ENCODE measurements at places on chromosomes 3 and 15. TPM values are rescaled to one million over a fixed set of nuclear protein-coding genes. Genes with fewer than 3 reads are reported as not detected.

Gene ONECUT1
- total RNA-seq, result not detected

Gene BNC1
- not detected for total RNA-seq

Gene MORC1
- total RNA-seq, result not detected

Gene PIGBOS1
- total RNA-seq, result 7.7 TPM

Gene CDHR4
- total RNA-seq, result not detected

Gene PPP4R2
- 77.5 TPM for total RNA-seq

Gene GOLGA6L25
- total RNA-seq, result not detected

Gene TYRO3
- total RNA-seq, result 2.3 TPM

Gene SAMMSON
- not detected for total RNA-seq

DNA sequence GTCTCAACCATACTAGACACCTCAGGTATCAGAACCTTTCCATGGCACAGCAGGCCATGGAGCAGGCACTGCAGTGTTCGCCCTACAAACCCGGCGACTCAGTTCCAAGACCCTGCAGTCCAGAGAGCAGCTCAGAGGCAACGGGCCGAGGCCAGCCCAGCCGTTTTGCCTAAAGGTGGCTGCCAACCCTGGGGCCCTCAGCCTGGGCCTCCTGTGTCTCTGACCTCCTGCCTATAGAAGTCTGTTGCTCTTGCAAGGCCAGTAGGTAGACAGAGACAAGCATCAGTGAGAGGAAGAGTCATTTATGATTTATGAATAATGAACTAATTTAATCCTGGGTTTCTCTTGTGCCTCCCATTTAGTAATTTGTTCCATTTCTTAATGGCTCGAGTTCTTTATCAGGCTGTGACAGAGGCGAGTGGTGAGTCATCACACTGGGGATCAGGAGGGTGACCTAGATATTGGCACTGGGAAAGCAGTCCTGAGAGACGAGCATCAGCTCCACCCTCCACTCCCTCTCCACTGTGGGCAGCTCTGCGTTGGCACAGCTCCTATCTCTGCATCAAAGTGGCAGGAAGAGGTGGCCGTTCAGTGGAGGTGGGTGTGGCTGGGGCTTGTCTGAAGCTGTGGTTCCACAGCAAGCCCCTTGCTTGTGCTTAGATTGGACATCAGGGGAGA lies 79.8 kb downstream of the ABHD5 start:
- DNase-seq, result peak; percentile 68

DNA sequence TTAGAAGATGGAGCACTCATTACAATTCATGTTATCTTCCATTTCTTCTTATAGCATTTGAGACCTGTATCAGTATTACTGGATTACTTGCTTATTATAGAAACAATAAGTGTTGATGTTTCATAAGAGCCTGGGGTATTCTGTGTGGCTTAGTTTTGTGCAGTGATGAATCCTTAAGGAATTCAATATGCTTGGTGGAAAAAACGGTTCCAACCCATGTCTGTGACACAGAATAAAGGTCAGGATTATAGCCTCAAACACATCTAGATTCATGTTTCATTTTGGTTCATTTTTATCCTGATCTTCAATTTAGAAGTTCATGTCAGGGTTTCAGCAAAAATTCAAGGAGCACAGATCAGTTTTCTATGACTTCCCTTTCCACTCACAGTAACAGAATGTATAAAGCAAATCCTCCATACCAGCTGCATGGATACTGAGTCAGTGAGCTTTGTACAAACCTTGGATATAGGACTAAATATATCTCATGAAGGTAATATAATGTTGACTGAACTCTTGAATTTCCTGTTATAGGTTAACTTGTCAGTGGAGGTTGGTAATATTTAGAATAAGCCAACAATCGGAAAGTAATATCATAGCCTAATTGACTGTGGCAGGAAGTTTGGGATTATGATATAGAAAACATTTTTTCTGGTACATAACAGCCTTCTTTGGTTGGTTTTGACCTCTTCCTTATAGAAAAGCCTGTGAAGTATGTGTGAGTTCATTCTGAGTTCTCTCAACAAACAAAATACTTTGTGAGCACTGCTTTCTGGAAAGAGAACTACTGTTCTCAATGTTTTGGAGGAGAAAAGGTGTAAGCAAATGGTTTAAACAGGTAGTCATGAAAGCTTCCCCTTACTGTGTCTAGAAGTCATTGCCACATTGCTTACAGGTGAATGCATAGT lies 218.2 kb upstream of the TPM1 start:
- no peak for DNase-seq

GRCh38 chr3:150588027-150588830 lies 14.9 kb upstream of the SELENOT start:
- DNase-seq, result no peak

DNA sequence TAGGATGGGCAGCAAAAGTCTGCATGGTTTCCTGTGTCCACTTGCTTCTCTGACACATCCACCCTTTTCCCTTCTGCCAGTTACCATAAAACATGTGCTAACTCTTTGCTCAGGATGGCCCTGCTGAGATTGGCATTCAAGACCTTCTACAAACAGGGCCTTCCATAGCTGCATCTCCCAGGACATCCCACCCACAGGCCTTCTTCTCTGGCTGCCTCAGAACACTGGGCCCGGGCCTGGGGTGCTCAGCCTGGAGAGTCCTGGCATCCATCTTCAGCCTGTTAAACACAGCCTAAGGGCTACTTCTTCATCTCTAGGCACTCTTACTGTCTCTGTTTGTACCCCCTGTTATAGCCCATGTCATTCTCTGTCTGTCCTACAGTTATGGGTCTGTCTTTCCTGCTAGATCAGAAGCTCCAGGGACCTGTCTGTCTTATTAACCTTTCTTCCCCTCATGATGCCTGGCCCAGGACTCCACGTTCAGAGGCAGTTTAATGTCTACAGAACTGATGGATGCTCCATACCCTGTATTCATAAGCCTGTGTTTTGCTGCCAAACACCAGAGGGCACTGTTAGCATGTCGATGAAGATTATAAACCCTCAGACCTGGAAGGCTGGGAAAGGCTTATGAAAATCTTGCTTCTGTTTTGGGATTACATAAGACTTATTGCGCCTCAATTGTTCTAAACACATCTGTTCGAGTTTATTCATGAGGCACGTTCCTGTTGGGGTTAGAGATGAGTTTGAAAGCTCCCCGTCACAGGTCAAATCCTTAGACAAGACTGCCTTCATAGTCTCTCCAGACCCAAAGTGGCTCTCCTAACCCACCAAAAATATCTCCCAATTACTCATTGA lies 16.5 kb downstream of the SEMA3G start:
- DNase-seq, result no peak

- DNase-seq, result no peak
These were observed 99.6 kb downstream of the TMCC1 start for GRCh38 chr3:129793942-129794310.

GRCh38 chr3:108292905-108293328 lies 3.4 kb upstream of the HHLA2 start:
- no peak for DNase-seq

- DNase-seq, result no peak
These were observed 581 bp downstream of the IP6K1 start for GRCh38 chr3:49785565-49786356.

DNA sequence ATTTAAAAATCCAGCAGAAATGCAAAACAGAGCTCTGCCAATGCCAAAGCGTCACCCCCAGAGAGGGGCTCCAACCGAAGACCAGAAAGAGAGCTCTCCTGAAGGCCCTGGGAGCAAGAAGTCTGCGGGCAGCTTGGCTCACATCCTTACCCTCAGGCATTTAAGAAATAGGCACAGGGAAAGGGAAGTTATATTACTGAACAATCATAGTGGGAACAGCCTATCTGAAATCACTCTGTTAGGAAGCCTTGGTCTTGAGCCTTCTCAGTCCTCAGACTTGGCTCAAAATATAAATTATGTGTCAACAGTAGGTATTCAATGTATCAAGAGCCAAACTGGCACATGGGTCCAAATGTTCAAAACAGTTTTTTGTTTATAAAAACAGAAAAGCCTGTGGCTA lies 10.3 kb upstream of the PPARG start:
- no peak for DNase-seq

GRCh38 chr15:101652786-101653430 lies 727 bp upstream of the TM2D3 start:
- DNase-seq, result peak; percentile 23

- DNase-seq, result no peak
These were observed 5.1 kb downstream of the PSTPIP1 start for GRCh38 chr15:76999996-77000395.

- DNase-seq, result no peak
These were observed 1.2 kb upstream of the HYAL1 start for GRCh38 chr3:50304601-50305000.

DNA sequence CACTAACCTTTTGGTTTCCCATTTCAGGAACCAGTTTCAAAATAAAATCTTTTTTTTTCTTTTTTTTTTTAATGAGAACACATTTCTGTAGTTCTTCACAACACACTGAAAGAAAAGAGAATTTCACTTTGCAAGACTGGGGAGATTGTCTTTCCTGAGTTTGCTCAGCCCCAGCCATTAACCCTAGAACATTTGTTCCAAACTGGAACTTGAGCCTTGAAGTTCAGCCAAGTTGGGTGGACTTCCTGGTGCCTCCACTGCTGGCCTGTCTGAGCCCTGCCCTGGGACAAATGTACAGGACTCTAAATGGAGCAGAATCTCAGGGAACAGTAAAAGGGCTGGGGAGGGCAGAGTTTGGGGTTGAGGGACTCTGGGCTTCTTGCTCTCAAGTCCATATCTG lies 196.4 kb upstream of the LPP start:
- peak; percentile 61 for DNase-seq

- no peak for DNase-seq
These were observed 52.6 kb downstream of the SYNM start for GRCh38 chr15:99157456-99157855.

- no peak for DNase-seq
These were observed 3.6 kb downstream of the PXK start for GRCh38 chr3:58336135-58336882.

GRCh38 chr3:149411583-149411982 lies 34.1 kb upstream of the TM4SF1 start:
- no peak for DNase-seq

DNA sequence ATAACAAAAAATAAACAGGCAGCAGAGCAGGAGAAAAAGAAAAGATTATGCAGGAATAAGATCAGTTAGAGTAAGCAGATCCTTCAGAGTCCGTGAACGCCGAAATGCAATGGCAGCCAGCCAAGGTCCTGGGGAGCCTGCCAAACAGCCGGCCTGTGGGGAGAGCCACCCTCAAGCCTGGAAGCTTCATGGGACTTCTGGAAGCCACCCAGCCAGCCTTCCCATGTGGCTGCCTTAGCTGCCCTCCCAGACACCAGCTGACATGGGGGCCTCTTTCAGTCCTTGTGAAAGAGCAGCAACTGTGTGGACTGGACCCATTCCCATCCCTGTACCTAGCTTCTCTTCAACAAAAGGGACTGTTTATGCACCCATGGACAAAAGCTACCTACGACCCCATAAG lies 64.9 kb upstream of the RAD18 start:
- peak; percentile 85 for DNase-seq

DNA sequence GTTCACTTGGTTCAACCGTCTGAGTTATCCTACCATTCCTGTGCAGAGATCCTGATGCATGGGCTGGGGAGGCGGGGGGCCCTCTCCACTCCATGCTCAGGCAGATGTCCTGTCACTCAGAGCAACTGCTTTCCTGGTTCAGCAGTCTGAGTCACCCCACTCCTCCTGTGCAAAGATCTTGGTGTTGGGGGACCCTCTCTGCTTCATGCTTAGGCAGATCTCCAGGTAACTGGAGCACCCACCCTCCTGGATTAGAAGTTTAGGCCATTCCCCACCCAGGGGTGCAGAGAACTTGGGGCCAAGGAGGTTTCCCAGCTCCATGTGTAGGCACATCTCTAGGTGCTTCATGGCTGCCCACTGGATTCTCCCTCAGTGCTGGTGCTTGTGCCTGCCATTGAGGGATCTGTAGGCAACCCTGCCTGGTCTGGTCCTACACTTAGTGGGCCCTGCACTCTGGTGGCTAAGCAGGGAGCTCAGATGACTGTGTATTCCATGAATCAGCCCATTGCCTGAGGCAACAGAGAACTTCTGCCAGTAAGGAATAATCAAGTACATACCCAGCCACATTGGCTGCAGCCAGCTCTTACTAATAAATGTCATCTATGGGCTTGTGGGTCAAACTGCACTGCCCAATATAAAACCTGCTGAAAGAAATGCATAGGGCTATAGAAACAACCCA lies 465.4 kb upstream of the THBS1 start:
- no peak for DNase-seq

- DNase-seq, result no peak
These were observed 72.1 kb downstream of the LRIG1 start for GRCh38 chr3:66428733-66429132.

- DNase-seq, result no peak
These were observed 18.7 kb downstream of the UQCC5 start for GRCh38 chr3:52555056-52555455.

- DNase-seq, result no peak
These were observed 58.5 kb upstream of the SLC24A5 start for GRCh38 chr15:48062148-48062872.

- no peak for DNase-seq
These were observed 66.2 kb downstream of the CLDN11 start for GRCh38 chr3:170484869-170485268.

GRCh38 chr15:57456559-57456958 lies 80.3 kb downstream of the CGNL1 start:
- DNase-seq, result no peak

DNA sequence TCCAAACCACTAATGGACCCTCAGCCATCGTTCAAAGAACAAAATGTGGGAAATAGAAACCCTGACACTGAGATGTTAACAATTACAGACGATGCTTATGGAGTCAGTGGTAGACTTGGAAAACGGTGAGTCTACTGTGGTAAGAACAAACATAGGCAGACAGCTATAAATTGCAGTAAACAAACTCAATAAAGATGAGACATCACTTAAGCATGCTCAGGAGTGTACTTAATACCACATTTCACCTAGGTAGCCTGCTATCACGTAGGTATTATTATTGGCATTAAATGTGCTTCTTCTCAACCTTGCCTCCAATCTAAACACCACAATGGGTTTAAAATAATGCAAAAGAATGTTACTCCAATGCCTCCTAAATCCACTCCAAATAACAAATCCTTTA lies 2.5 kb downstream of the OSBPL10 start:
- DNase-seq, result no peak

GRCh38 chr3:13711911-13712650 lies 163.2 kb downstream of the FBLN2 start:
- DNase-seq, result no peak

GRCh38 chr3:99534951-99535704 lies 103.3 kb upstream of the COL8A1 start:
- no peak for DNase-seq

GRCh38 chr15:74752531-74752930 lies 3.9 kb downstream of the CYP1A2 start:
- DNase-seq, result no peak

DNA sequence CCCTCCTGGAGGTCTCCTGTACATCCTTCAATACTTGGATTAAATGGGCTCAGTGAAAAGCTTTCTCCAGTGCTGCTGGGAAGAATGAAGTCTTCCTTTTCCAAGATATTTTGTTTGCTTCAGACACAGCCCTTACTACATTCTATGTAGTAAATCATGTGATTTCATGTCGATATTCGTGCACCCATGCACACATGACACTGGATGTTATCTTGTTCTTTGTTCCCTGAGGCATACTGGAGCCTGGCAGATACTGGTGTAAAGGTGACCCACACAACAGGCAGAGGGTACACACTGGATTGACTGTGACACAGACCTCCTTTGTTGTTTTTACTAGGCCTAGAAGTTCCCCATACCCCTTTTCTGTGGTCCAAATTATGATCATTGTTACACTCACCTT lies 40.3 kb upstream of the ATP2C1 start:
- no peak for DNase-seq
